ENCODE measurements at places on chromosomes 2 and 18. TPM values are rescaled to one million over a fixed set of nuclear protein-coding genes. Genes with fewer than 3 reads are reported as not detected.

GRCh38 chr18:74577019-74577418 lies 20.7 kb upstream of the ZNF407 start:
- no peaks in the 10 kb centered on the region for H3K4me1 ChIP-seq
- H3K36me3 ChIP-seq = no peaks in the 10 kb centered on the region
- H3K27me3 ChIP-seq = no peaks in the 10 kb centered on the region
- DNase-seq = no peak
- H3K27ac ChIP-seq = no peak overlapping the region

GRCh38 chr2:241892299-241893137 lies 23.0 kb downstream of the RTP5 start:
- no peak overlapping the region for H3K27ac ChIP-seq
- no peaks in the 10 kb centered on the region for H3K27me3 ChIP-seq
- no peak for DNase-seq
- H3K4me1 ChIP-seq = peaks cover 18% of the 10 kb centered on the region

DNA sequence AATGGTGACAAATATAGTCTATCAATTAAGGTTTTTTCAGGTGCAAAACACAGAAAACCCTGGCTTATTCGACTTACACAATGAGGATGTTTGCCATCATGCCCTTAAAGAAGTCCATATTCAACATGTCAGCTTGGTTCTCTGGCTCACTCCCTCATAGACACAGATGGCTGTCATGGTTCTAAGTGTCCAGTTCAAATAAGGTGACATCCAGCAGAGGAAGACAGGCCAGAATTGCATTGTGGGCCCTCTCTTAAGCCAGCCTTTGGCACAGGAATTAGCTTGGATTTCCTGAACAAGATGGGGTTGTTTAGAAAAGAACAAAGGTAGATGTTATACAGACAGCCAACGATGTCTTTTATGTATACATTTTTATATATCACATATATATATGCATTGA lies 18.7 kb upstream of the SLC1A4 start:
- peaks cover 4% of the 10 kb centered on the region for H3K4me1 ChIP-seq
- DNase-seq = no peak
- no peaks in the 10 kb centered on the region for H3K27me3 ChIP-seq
- H3K4me3 ChIP-seq = no peak overlapping the region
- H3K36me3 ChIP-seq = no peaks in the 10 kb centered on the region

DNA sequence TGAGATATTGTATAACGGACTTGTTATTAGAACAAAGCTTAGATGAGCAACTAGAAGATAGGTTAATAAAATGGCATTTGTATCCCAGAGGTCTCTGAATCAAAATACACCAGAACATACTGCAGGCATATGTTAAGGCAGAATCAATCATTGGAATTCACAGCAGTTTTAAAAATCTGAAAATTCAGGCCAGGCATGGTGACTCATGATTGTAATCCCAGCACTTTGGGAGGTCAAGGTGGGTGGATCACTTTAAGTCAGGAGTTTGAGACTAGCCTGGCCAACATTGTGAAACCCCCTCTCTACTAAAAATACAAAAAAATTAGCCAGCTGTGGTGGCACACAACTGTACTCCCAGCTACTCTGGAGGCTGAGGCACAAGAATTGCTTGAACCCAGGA lies 405.2 kb downstream of the ZEB2 start:
- H3K4me3 ChIP-seq = no peak overlapping the region
- no peaks in the 10 kb centered on the region for H3K4me1 ChIP-seq
- H3K36me3 ChIP-seq = no peaks in the 10 kb centered on the region

DNA sequence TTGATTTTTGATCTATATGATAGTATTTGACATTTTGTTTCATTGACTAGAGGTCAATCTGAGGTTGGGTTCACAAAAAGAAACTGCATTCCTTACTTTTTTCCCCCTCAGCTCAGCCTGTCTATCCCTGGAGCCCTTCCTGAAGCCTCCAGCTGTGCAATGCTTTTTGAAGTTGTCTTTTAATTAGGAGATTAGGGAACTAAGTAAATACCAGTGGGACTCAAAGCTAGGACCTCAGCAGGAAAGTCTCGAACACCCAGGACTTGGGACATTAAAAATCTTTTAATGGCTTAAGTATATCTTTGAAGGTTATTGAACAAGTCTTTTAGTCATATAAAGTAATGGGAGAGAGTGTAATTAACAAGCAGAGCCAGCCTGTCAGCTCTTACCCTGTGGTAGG lies 220.2 kb downstream of the PDE11A start:
- DNase-seq = peak; percentile 16
- no peaks in the 10 kb centered on the region for H3K36me3 ChIP-seq
- H3K4me1 ChIP-seq = no peaks in the 10 kb centered on the region
- no peak overlapping the region for H3K27ac ChIP-seq
- H3K27me3 ChIP-seq = no peaks in the 10 kb centered on the region

Gene CNDP1
- total RNA-seq = 0.61 TPM

Gene KYNU
- 2.4 TPM for total RNA-seq

Gene RNF125
- total RNA-seq = 6.7 TPM

Gene METAP1D
- total RNA-seq = 9.6 TPM

Gene EFR3B
- total RNA-seq = 14.4 TPM

All from spinal cord (tissue), 10 donors.